IPS DF 6.9 (cell line): ENCODE measurements at places on chromosomes 1 and 21.

- no peak for DNase-seq
Observed at GRCh38 chr1:209598227-209598626, 14.7 kb downstream of the CAMK1G start.

- DNase-seq: no peak
Observed at GRCh38 chr1:179340918-179341317, 24.9 kb upstream of the AXDND1 start.

GRCh38 chr1:166978821-166979220, 3.5 kb upstream of the ILDR2 start:
- no peak for DNase-seq

GRCh38 chr1:68081775-68082283, 31.4 kb upstream of the DIRAS3 start:
- DNase-seq: no peak

GRCh38 chr1:52702886-52703787, 5.0 kb upstream of the COA7 start:
- DNase-seq: peak; percentile 92

- no peak for DNase-seq
Observed at GRCh38 chr1:43987159-43987902, 4.1 kb upstream of the CCDC24 start.

GRCh38 chr21:45839274-45839673, 142.3 kb upstream of the COL6A1 start:
- DNase-seq: no peak

GRCh38 chr21:39444421-39445180, 977 bp downstream of the LCA5L start:
- no peak for DNase-seq
